Substantia nigra (tissue), 51 donors: ENCODE measurements at places on chromosomes 7 and 10.

DNA sequence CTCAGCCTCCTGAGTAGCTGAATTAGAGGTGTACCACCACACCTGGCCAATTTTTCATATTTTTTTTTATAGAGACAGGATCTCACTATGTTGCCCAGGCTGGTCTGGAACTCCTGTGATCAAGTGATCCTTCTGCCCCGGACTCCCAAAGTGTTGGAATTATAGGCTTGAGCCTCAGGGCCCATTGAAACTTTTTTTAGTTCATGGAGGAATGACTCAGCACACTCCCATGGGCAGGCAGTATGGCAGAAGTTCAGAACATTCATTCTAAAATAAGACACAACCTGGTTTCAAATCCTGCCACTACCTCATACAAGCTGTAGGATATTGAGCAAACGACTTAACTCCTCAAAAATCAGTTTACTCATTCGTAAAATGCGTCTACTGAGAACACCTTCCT, 320.4 kb upstream of the SP8 start:
- DNase-seq: no peak

GRCh38 chr7:32347244-32347828, 142.8 kb downstream of the LSM5 start:
- DNase-seq: peak; percentile 1

GRCh38 chr7:134690614-134691504, 44.2 kb downstream of the BPGM start:
- DNase-seq: peak; percentile 12

GRCh38 chr10:1354809-1355710, 298.9 kb downstream of the WDR37 start:
- DNase-seq: no peak

- DNase-seq: no peak
Measured at GRCh38 chr7:964401-965231, 10.1 kb upstream of the ADAP1 start.

DNA sequence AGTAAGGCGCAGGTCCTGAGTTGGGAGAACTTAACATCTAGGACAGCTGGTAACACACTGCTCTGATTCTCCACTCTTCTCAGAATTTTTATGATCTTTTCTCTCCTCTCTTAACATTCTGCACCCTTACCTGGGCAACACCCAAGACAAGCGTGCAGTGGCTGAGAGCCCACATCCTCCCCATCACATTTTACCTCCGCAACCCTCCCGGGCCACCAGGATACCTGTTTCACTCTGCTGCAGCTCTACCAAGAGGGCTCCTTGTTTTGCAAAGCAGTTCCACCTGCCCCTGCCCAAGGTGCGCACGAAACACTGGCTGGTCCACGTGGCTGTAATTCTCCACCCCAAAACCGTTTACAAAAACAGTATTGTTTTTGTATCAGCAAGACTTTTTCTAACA, 81.5 kb downstream of the ITIH5 start:
- no peak for DNase-seq

- DNase-seq: no peak
Measured at GRCh38 chr10:68080853-68081431, 5.9 kb upstream of the HERC4 start.

GRCh38 chr10:9296190-9296589, 1241.7 kb downstream of the GATA3 start:
- DNase-seq: no peak

DNA sequence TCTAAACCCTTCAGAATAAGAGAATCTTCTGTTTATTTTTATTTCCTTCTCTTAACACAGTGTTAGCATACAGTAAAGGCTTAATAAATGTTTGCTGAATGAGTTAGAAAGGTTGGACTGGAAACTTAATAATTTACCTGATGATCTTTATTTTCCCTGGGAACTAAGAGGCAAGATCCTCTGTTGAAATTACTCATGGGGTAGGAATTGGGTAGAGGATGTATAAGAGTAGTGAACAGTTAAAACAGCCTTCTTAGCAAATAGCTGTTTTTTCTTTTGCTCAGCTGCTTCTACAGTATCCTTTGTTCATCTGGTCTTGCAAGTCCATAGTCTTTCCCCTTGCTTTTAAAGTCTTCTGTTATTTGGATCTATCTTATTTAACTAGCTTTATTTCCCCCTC, 80.0 kb downstream of the AKAP9 start:
- no peak for DNase-seq

GRCh38 chr10:23013581-23014335, 81.6 kb upstream of the MSRB2 start:
- DNase-seq: no peak

DNA sequence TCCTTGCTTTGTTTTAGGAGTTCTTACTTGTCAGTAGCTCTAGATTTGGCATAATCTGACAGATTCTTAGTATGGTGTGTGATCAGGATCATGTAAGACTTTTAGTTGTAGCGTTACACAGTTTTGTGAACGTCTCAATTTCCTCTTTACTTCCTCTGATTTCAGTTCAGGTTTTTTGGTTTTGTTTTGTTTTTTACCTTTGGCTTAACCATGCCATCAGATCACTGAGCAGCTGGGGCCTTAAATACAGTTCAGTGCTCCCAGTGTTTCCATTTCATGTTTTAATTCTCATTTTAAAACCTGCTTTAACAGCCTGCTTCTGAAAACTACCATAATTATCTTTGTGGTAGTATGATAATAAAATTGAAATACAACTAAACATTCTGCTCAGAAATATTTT, 27.2 kb upstream of the ARMS2 start:
- no peak for DNase-seq

DNA sequence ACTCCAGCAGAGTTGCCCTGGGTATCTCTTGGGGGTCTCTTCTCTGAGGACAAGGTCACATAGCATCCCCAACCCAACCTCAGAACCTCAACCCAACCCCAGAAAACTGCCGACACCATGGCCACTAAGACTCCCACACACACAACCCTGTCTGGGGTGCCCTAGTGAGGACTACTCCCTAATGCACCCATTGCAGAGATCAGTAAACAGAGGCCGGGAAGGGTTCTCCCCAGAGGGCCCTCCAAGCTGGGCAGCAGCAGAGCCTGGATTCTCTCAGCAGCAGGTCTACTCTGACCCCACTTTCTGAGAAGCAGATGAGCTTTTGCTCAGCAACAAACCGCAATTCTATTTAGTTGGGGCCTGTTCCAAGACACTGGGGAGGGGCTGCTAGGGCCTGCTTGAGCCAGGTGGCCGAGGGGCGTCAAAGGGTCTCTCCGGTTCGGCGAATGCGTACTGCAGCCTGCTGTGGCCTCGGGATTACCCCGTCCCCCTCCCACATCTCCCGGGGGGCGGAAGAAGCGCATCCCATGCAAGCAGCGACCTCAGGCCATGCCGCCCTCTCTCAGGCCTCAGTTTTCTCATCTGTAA, 828 bp downstream of the OGDHL start:
- no peak for DNase-seq

GRCh38 chr10:90842725-90843124, 15.1 kb downstream of the HTR7 start:
- no peak for DNase-seq

DNA sequence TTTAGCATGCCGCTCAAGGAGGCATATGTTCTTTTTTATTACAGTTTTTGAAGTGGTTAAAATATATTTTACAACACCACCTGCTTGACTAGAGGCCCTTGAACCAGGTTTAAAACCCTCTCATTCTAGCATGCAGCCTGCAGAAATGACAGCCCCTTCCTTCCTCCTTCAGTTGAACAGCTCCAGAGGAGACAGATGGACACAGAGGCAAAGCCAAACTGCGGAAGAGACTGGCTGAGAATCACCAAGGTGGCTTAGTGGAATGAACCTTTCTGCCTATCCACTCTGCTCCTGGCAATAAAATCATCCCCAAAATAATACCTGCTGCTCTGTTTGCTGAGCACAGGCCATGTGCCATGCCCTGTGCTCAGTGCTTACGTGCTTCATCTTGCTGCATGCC, 23.9 kb upstream of the PLPP4 start:
- DNase-seq: no peak

DNA sequence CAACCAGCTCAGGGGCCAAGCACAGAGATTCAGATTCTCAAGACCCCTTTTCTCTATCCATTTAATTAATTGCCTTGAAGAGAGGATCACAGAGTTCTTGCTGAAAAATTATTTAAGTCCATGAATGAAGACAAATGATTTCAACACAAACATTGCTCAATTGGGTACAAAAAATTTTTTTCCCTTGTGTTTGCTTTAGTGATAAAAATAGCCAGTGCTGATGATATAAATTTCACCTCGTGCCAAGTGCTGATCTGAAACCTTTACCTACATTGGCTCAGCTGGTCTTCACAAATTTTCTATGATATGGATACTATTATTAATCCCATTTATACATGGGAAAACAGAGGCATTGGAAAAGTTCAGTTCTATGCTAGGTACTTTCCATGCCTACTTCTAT, 377.1 kb downstream of the NRG3 start:
- no peak for DNase-seq

DNA sequence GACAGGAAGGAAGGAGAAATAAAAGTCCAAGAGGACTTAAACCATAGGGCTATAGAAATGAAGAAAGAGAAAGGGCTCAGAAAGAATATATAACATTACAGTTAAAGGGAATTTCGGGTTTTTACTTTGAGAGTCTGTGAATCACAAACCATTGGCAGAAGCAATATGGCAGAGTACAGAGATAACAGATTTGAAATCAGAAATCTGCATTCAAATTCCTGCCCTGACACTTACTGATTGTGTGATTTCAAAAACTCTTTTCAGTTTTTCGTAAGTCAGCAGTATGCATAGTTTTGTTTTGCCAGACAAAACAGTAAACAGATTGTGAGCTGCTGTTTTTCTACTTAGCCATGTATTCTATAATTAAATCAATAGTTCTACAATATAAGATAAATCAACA, 8.2 kb downstream of the JMJD1C start:
- DNase-seq: no peak

GRCh38 chr7:131250331-131250730, 77.3 kb upstream of the MKLN1 start:
- DNase-seq: no peak

- no peak for DNase-seq
Measured at GRCh38 chr7:50706469-50706937, 76.2 kb downstream of the GRB10 start.

GRCh38 chr7:141013345-141013715, 1.4 kb downstream of the MRPS33 start:
- DNase-seq: no peak

GRCh38 chr7:154646126-154647013, 356.6 kb downstream of the PAXIP1 start:
- DNase-seq: no peak

DNA sequence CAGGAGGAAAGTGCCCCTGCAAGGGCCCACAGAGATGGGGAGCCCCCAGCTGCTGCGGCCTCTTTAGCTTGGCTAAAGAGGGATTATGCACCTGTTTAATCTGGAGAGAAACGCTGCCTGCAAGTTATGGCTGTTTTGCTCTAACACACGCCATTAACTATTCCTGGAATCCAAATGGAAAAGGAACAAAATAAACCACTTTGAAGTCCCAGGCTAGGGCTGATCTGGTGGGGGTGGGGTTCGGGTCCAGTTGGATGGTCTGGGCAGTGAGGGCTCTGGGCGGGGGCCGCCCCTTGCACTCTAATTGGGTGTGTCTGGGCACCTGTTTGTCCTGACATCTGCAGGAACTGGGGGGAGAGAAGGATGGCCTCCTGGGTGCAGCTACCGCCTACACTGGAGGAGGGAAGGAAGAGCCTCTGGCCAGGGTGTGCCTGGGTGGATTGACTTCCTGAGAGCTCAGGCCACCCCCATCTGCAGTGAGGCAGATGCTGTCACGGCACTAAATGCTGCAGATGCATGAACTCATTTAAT, 300.6 kb downstream of the ZEB1 start:
- DNase-seq: no peak

DNA sequence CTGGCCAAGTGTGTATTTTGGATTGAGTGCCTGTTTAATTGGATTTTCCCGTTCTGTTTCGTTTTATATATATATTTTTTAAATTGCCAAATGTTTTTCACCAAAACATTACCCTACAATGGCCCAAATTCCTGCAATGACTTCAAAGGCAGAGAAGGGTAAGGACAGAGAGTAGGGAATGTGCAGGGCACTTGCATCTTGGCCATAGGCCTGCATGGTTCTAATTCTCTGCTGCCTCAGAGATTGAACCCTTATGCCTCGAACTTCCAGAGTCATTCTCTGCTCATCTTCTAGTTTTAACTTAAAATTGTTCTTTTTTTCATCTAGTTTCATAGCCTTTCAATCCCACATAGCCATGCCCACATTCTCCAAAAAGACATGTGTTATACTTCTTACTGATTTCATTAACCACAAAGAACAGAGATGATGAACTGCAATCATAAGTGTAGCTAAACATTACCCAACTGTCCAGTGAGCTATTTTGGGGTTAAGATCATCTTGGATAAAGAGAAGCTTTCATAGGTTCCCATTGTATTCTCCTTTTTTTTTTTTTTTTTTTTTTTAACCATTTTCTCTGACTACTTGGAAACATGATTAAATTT, 177.6 kb downstream of the PLXDC2 start:
- no peak for DNase-seq

DNA sequence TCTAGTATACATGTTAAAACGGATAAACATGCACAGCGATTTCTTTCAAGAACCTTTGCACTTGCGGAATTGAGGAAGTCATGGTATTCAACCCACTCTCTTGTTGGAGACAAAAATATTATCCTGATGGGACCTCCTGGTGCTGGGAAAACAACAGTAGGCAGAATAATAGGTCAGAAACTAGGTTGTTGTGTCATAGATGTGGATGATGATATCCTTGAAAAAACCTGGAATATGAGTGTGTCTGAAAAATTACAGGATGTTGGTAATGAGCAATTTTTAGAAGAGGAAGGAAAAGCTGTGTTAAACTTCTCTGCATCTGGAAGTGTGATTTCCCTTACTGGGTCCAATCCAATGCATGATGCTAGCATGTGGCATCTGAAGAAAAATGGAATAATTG, 6.9 kb downstream of the THNSL1 start:
- DNase-seq: no peak

GRCh38 chr7:3272691-3273141, 28.3 kb upstream of the SDK1 start:
- DNase-seq: no peak

GRCh38 chr10:68153473-68154210, 44.4 kb downstream of the MYPN start:
- DNase-seq: no peak

DNA sequence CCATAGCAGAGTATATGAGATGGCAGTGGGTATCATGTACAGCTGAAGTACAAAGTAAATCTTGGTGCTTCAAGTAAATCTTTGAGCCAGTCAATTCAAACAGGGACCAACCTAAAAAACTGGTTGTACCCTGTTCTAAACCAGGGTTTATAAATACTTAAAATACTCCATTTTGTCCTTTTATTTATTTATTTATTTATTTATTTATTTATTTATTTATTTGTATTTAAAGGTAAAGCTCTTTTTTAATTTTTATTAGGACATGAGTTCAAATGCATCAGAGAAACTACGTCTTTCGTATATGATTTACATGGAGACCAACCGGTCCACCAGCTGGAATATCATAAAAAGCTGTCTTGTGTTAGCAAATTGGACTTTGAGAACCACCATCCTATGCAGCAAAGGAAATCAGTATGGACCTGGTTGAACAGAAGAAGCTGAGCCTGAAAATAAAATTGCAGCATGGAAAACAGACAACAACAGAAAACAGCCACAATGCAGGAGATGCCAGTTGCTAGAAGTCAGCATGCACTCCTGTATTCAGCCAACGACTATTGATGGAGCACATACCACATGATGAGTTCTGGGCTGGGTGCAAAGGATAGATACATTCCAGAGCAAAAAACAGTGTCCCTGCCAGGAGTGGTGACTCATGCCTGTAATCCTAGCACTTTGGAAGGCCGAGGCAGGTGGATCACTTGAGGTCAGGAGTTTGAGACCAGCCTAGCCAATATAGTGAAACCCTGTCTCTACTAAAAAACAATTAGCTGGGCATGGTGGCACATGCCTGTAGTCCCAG, 60.0 kb downstream of the PLXNA4 start:
- no peak for DNase-seq

- DNase-seq: no peak
Measured at GRCh38 chr10:112649006-112649821, 202.2 kb downstream of the VTI1A start.
